Purkinje cell (primary cell): ENCODE measurements at places on chromosomes 11 and 22. TPM values are rescaled to one million over a fixed set of nuclear protein-coding genes. Genes with fewer than 3 reads are reported as not detected.

PELI3 gene
- polyA plus RNA-seq: 1.9 and 3.8 TPM in 2 replicates

HPX gene
- polyA plus RNA-seq: not detected in 2 replicates

BTG4 gene
- polyA plus RNA-seq: not detected in 2 replicates

RGL4 gene
- not detected in 2 replicates for polyA plus RNA-seq

OR51E2 gene
- polyA plus RNA-seq: not detected in 2 replicates

P2RX6 gene
- 0.42 and 0.69 TPM in 2 replicates for polyA plus RNA-seq

CRYBA4 gene
- not detected in 2 replicates for polyA plus RNA-seq

RAG1 gene
- not detected in 2 replicates for polyA plus RNA-seq

CARS1 gene
- 53.3 and 65.2 TPM in 2 replicates for polyA plus RNA-seq

C11orf42 gene
- polyA plus RNA-seq: not detected in 2 replicates

ABTB2 gene
- 1.0 and 3.9 TPM in 2 replicates for polyA plus RNA-seq

MMP27 gene
- not detected in 2 replicates for polyA plus RNA-seq

KRTAP5-11 gene
- 0.81 and 2.2 TPM in 2 replicates for polyA plus RNA-seq

JAM3 gene
- polyA plus RNA-seq: 7.0 and 13.8 TPM in 2 replicates

OR10A2 gene
- 0.19 and 0.46 TPM in 2 replicates for polyA plus RNA-seq

HORMAD2 gene
- 1.3 TPM in 1 of 2 replicates, not detected in the other for polyA plus RNA-seq

SFI1 gene
- 2.9 and 4.0 TPM in 2 replicates for polyA plus RNA-seq

PDGFB gene
- 0.90 and 1.1 TPM in 2 replicates for polyA plus RNA-seq

FERMT3 gene
- polyA plus RNA-seq: not detected in 2 replicates

VPREB1 gene
- not detected in 2 replicates for polyA plus RNA-seq

TRPM5 gene
- not detected in 2 replicates for polyA plus RNA-seq

OR52A1 gene
- not detected in 2 replicates for polyA plus RNA-seq

TBX1 gene
- not detected in 2 replicates for polyA plus RNA-seq

RAB36 gene
- polyA plus RNA-seq: 1.2 and 1.9 TPM in 2 replicates
